Type B pancreatic cell (in vitro differentiated cells): ENCODE measurements at places on chromosomes 2 and 18. TPM values are rescaled to one million over a fixed set of nuclear protein-coding genes. Genes with fewer than 3 reads are reported as not detected.

DNA sequence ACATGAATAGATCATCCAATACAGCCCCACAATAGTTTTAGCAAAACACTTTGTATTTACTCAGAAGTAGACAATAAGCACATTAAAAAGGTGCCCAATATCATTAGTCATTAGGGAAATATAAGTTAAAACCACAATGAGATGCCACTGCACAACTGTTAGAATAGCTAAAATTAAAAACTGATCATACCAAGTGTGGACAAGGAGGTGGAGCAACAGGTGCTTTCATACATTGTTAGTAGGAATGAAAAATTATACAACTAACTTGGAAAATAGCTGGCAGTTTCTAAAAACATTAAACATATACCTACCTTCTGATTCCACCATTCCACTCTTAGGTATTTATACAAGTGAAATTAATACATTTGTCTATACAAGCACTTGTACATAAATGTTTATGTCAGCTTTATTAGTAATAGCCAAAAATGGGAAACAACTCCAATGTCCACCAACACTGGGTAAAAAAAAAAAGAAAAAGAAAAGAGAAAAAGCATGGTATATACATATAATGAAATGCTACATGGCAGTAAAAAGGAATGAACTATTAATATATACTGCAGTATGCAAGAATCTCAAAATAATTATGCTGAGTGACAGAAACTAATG lies 27.6 kb upstream of the UBE2E3 start:
- no peak for DNase-seq

DNA sequence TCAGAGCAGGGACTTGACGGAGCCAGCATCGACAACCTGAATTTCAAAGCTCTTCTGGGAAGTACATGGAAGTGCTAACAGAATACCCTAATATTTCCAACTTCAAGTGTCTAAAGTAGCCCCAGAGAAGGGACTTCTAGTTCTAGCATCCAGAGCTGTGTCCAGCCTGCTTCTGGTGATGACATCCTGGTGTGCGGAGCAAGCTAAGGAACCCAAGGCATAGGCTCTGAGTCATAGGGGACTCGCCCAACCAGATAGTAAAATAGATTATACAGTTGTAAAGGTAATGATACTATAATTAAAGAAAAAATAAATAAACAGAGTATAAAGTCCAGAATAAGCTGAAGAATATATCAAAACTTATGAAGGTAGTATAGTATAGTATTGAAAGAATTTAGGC lies 108.1 kb upstream of the SERPINE2 start:
- no peak for DNase-seq

DNA sequence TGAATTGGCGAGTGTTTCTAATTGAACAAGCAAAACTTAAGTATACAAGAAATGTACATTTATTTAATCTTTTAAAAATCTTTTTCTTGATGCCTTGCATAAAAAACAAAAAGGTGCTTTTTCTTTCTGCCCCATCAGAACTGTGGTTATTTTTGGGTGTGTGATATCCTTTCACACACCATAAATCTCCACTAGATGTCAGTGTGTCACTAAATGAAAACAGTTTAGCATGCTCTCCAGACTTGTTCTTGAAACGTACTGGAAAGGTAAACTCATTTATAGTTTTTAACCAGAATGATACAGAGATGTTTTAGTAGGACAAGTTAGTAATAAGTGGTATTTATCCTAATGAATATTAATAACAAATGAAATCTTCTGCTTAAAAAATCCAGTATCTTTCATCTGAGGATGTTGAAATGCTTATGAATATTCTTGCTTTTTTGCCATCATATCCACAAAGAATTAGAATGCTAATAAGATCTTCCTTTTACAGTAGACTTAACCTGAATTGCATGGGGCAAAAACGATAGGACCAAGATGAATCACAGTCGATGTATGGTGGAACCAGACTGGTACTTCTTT lies 96.8 kb downstream of the UBE2E3 start:
- no peak for DNase-seq

GRCh38 chr18:46134920-46135675 lies 30.9 kb downstream of the HAUS1 start:
- DNase-seq: no peak

DNA sequence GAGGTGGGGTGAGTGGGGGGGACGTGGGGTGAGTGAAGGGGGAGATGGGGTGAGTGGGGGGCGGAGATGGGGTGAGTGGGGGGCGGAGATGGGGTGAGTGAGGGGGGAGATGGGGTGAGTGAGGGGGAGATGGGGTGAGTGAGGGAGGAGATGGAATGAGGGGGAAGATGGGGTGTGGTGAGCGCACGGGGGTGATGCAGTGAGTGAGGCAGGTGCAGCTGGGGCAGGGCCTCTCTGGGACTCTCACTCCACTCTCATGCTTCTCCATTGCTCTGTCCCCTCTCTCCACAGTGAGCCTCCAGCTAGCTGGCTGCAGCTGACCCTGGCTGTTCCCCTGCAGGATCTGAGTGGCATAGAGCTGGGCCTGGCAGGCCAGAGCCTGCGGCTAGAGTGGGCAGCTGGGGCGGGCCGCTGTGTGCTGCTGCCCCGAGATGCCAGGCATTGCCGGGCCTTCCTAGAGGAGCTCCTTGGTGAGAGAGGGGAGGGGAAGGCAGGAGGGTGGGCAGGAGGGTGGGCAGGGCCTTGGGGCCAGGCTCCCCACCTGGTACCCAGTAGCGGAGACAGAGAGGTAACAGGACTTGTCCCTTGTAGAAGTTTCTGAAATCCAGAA lies 13.9 kb upstream of the SLC4A3 start:
- DNase-seq: no peak

DNA sequence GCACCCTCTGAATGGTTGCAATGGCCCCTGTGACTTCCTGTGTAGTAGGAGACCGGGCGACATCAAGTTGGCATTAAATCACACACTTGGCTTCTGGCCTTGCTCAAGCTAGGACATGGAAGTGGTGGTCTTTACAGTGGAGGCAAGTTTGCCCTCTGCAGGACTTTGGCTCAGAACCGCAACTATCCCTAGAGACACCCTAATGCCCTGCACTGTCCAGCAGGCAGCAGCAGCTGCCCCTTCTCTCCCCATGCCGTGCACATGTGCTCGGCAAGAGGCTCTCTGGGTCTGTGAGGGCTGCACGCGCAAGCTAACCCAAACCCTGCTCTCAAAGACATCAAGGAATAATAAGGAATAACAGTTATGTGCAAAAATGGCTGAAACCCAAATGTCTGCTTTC lies 106.5 kb downstream of the COL6A3 start:
- DNase-seq: no peak

DNA sequence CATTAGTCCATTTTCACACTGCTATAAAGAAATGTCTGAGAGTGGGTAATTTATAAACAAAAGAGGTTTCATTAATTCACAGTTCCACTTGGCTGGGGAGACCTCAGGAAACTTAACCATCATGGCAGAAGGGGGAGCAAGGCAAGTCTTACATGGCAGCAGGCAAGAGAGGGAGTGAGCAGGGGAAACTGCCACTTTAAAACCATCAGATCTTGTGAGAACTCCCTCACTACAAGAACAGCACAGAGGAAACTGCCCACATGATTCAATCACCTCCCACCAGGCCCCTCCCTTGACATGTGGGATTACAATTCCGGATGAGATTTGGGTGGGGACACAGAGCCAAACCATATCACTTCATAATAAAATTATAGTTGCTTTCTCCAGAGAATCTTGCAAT lies 365.5 kb upstream of the ID2 start:
- DNase-seq: no peak

GRCh38 chr2:10210336-10210735 lies 87.8 kb downstream of the RRM2 start:
- no peak for DNase-seq

DNA sequence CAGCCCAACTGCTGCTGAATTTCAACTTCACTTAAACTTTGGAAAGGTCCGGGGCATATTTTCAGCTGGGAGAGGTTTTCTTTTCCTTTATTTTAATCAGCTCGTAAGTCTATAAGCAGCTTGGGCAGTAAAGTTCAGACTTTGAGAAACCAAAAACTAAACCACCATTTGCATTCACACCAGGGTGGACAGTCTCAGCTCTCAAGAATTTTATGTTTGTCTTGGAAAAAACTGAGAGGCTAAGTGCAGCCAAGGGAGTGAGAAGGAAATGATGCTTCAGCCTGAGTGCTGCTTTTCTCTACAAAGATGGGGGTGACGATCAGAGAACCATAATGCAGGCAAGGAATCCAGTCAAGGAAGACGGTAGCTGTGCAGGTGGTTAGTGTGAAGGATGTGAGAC lies 30.2 kb downstream of the MCFD2 start:
- DNase-seq: no peak

DNA sequence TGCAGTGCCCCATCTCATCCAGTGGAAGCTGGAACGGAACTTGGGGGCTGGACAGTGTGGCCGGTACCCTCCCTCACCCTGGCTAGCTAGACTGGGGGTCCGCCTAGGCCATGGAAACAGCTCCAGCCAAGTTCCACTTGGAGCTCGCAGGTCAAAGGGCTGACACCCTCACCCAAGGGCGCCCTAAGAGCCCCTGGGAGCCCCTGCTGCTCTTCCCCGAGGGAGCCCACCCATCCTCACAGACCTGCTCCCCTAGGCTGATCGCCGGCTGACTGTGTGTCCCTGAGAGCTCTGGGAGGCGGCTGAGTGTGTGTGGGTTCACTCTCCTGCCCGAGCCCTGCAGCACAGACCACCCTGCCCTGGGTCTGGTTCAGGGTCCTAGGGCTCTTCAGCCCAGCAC lies 118.2 kb upstream of the OTOS start:
- DNase-seq: no peak

- no peak for DNase-seq
Measured at GRCh38 chr2:108542071-108542470, 7.8 kb downstream of the LIMS1 start.

DNA sequence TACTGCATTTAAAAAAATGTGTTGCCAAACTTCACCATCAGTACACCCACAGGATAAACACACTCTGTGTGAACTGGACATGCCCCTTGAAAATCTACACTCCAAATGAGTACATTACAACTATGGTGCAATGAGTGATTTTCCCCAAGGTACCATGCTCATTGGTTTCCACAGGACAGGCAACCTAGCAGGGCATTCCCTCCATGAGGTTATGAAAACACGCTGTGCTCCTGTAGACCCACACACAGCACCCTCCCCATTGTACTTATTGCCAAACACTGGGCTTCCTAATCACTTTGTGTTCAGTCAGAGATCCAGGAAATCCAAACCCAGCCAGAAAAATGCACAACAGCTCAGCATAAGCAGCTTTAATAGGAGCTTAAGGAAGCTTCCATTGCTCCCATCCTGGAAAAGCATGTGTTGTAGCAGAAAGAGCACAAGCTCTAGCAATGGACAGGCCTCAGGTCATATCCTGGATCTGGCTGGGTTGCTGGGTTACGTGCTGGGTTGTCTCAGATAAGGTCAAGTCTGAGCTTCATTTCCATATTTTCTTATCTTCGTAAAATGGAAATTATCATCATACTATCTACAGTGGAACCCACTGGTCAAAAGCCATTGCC lies 20.8 kb upstream of the ATIC start:
- no peak for DNase-seq

GRCh38 chr2:72988041-72988440 lies 70.7 kb downstream of the EMX1 start:
- no peak for DNase-seq

Gene RFTN2
- total RNA-seq: 0.07 and 14.9 TPM in 2 replicates

Gene LRP2
- 12.7 and 22.7 TPM in 2 replicates for total RNA-seq

Gene SRD5A2
- 0.26 TPM in 1 of 2 replicates, not detected in the other for total RNA-seq

Gene INHBB
- 4.9 and 7.5 TPM in 2 replicates for total RNA-seq

Gene ASB1
- total RNA-seq: 22.3 and 34.4 TPM in 2 replicates

Gene EVA1A
- 10.8 and 13.5 TPM in 2 replicates for total RNA-seq

Gene ACMSD
- 0.14 TPM in 1 of 2 replicates, not detected in the other for total RNA-seq

Gene FKBP1B
- total RNA-seq: 19.0 and 23.0 TPM in 2 replicates

Gene PAIP2B
- total RNA-seq: 13.7 and 21.5 TPM in 2 replicates

Gene SCYGR4
- total RNA-seq: not detected in 2 replicates

Gene MC5R
- total RNA-seq: not detected in 2 replicates

Gene DYNC1I2
- total RNA-seq: 97.3 and 115 TPM in 2 replicates
